Posterior cingulate gyrus (tissue), 11 donors: ENCODE measurements at places on chromosomes 3 and 15.

DNA sequence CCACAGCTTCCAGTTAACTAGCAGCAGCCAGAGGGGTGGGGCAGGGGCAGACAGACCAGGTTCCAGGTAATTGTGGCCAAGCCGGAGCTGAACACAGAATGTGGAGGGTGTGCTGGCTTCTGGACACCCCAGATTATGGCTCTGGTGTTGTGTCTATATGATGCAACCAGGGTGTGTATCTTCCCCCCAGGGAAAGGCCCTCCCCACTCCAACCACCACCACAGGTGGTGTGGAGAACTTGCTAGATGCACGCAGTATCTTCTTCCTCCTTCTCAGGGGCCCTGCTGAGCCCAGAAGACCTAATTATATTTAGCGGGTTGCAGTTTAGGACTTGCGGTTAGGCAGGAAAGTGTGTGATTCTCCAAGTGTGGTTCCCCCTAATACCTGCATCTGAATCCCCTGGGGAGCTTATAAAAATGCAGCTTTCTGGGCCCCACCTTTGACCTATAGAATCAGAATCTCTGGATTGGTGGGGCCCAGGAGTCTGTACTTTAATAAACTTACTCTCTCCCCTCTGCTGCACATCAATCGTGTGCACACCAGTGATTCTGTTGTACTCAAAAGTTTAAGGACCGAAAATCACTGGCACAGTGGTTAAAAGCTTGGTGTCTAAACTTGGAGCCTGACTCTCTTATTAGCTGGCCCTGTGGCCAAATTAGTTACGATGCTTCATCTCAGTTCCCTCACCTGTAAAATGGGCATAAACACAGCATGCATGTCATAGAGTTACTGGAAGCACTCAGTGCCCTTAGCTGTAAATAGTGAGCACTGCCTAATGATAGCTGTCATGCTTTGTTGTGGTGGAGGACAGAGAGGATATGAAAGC is 379.1 kb upstream of the PROK2 start:
- no peak for DNase-seq

DNA sequence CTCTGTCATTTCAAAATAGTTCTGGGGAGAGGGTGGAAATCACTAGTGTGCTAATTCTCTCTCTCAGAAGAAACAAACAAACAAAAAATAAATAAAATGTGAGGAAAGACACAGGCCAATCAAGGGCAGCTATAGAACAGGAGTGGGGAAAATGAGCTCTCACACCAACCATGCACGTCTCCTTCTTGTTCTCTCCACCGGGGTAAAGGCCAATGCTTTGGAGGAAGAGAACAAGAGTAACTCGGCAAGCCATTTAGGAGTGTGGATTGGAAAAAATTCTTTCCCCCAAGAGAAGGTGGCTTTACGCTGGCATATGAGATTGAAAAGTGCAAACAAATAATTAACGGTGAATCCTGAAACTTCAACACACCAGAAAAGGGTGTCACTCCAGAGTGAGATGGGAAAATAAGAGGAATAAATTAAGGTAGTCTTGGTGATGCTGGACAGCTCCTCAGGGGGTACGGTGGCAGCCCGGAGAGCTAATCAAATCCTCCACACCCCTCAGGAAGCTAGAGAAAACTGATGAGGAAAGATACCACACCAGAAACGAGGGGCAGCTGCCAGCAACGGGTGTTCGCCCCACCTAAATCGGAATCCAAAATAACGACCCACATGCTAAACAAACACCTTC is 88.0 kb downstream of the RFTN1 start:
- DNase-seq = no peak

DNA sequence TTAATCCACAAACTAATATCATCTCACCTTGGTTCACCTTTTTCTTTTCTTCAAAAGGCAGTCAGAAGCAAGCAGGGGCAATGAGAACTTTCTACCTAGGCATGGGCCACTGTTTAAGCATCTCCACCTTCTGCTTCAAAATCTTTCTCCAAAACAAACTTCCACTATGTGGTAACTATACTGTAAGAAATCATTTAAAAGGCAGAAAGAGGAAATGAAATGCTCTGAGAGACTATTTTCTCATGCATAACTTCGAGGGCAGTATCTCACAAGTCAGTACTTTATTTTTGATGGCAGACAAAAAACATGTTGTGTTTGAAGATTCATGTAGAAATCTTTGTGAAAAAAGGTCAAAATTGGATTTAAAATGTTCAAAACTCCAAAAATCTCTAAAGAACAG is 419.7 kb downstream of the ZBTB20 start:
- DNase-seq = no peak

DNA sequence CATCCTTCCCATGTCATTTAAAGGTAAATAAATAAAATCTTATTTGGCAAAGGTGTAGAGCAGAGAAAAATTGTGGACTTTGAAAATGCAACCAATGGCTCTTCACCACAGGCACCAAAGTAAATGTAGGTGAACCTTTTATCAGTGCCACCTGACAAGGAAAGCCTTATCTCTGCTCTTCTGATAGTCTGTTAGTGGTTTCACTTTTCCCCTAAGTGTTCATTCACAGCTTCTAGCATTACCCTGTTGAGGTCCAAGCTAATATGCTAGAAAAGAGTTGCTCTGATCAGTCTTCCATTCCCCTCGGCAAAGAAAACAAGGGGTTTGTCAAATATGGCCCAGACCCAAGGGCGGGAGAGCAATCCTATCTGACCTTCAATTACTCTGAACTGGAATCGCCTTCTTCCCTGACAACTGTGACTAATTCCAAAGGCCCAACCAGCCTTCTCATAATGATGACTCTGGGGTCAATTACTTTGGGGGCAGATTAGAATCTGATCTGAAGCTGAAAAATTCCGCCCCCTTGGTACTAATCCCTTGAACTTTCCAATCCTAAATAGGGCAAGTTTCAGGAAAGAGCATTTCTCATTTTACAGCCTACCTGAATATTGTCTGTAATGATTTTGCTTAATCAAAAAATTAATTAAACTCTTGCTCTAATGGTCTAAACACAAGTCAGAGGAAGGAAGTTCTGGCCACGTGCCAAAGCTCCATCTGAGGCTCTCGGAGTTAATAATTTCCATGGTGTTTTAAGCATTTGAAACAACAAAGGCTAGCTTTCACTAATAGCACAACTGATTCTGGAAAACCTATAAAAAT is 52.4 kb downstream of the SETMAR start:
- peak; percentile 9 for DNase-seq
